Coronary artery (tissue), 2 donors: ENCODE measurements at places on chromosomes 16 and 17.

DNA sequence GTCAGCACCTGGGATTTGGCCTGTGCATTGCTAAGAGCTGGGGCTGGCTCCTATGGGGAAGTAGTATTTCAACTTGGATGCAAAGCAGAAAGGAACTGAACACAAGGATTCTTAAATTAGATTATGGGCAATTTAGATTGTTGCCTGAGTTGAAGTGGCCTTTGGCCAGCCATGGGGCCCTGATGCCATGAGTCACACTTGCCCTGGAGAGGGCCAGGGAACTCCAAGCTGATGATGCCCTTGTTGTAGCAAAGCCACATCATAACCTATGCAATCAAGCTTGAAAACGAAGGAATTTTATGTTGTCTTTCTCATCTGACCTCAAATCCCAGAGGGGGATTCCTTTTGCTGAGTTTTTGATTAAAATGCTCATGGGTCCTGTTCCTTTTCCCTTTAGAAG is 3.9 kb upstream of the SPATA32 start:
- DNase-seq: no peak

DNA sequence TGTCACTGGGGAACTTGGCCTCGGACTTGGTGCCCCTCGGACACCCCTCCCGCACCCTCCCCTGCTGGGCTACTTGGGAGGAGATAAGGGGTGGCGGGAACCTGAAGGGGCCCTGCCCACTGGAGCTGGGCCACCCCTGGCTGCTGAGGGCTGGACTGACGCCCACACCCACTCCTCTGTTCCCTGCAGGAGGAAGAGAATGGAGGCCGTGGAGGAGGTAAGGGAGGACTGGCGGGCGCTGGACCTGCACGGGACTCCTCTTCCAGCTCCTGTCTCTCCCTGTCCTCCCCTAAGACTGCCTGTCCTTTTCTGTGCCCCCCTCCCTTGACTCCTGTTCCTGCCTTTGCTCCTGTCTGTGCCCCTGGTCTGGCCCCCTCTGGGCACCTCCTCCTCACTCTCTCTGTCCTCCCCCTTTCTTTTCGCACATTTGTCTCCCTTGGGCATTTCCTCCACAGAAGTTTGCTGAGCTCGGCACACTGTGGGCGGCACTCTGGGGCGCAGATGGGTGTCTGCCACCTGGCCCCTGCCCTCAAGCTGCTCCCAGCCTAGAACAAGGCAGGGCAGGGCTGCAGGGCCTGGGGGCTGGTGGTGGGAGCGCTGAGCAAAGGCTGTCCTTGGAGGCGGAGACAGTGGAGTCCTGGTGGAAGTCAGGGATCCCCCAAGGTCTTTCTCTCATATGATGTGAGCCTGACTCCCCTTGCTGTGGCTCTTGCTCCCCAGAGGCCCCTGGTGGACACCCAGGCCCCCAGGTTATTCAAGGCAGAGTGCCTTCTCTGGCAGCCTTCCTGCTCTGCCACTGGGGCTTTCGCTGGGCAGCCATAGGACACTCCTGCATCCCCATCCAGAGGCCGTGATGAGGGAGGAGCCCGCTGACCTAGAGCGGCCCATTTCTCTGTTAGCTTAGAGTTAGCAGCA is 32.7 kb downstream of the ARHGAP23 start:
- DNase-seq: no peak

DNA sequence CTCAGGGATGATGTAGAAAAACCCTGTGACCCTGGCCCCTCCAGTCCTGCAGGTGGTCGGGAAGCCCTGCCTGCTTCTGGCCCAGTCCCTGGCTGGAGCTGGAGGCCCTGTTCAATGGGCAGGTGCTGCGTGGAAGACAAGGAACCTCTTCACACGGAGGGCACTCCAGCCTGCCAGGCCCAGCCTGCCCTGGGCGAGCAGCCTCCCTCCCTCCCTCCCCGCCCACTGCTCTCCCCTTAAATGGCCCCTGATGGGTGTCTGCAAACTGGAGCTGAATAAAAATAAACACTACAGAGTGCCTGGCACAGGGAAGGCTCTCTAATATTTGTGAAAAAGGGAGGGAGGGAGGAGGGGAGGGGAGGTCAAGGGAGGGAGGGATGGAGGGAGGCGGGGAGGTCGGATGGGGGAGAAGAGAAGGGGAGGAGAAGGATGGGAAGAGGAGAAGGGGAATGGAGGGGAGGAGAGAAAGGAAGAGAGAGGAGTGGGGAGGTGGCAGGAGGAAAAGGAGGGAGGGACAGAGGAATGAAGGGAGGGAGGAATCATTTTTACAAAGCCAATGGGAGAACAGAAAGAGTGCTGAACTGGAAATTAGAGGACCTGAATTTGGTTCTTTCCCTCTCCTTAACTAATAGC is 222.8 kb upstream of the TNRC6C start:
- peak; percentile 86 for DNase-seq

- no peak for DNase-seq
Observed at GRCh38 chr17:50051606-50052005, 4.3 kb upstream of the ITGA3 start.

DNA sequence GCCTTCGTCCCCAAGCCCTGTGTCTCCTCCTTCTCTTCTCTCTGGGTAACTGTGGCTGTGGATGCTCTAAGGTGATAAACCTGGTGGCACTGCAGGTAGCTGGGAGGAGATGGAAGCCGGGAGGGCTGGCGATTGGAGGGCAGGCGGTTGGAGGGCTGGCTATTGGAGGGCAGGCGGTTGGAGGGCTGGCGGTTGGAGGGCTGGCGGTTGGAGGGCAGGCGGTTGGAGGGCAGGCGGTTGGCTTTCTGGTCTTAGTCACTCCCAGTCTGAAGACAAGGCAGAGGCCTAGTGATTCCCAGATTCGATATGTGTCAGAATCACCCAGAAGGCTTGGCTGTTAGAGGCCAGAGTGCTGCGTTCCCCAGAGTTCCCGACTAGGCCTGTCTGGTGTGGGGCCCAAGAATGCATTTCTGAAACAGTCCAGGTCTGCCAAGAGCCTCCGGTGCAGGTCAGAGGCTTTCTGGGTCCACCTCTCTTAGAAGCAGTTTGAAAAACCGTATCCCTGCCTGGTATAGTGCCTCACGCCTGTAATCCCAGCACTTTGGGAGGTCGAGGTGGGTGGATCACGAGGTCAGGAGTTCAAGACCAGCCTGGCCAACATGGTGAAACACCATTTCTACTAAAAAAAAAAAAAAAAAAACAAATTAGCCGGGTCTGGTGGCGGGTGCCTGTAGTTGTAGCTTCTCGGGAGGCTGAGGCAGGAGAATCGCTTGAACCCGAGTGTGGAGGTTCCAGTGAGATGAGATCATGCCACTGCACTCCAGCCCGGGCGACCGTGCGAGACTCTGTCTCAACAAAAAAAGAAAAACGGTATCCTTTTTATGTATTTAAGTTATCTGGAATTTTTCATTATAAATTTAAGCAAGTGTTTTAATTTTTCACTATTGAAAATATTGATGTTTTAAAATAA is 59.7 kb downstream of the WDR45B start:
- no peak for DNase-seq

DNA sequence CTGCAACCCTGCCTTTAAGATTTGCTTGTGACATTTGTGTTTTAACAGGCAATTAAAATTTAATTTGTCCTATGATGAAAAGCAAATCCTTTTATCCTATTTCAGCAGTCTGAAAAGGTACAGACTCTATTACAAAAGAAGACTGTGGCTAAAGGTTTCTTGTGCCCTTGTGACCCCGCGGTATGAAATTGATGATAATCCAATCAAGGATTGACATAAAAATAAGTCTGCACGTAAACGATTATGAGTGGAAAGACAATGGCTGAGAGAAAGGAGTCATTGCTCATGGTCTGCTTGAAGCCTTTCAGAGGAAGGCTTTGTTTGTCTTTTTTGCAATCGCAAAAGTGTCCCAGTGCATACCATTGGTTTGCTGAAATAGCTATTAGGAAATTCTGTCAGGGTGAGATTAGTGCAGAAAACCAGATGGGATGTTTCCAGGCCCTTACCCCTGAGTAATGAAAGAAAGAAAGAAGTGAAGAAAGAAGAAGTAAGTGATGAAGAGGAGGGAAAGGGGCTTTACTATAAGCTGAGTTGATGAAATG is 867.8 kb upstream of the CDH8 start:
- no peak for DNase-seq

DNA sequence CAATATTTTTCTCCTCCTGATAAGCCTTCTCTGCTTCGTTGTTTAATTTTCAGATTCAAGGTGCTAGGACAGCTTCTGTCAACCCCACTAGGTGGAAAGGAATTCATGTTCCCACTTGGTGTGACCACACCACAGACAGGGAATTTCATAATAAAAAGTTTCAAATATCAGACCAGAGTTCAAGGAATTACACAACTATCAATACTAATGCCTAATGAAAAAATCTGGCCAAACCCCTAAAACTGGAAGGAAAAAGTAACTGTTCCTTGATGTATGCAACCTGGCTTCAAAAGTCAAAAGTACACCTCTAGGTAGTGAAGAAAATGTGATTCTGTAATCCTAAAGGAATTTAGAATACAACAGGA is 87.8 kb upstream of the CORO6 start:
- DNase-seq: no peak

DNA sequence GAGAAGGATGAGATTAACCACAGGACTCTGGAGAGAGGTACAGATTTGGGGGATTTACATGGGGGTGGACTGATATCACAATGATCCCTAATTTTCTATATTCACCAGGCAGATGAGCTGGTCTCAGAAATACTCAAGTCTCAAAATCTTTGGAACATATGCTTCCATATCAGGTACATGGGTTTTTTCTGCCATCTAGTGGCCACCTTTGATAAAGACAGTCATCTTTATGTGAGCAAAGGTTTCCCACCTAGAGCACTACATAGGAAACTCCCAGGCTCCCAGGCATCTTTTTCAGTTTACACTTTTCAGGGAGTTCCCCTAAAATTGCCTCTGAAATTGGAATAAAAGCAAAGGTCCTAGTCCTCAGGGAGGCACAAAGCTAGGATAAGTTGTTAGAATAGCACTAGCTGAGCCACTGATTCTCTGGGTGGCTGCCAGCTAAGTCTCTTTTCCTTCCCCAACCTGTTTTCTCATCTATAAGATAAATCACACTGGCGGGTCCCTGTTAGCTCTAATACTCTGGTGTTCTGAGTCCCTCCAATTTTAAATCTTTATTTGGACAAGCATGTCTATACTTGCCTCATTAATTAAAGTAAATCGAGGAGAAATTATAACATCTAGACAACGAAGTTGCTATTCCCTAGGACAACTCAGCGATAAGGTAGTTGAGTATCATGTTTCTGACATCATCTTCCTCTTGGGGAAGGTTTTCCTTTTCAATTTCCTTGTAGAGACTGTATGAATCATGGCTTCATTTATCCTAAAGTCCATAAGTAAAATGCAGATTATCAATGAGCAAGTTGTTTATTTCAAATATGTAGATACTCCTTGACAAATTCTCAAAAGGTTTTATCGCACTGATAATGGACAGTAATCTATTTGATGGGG is 19.0 kb upstream of the MON1B start:
- DNase-seq: no peak

DNA sequence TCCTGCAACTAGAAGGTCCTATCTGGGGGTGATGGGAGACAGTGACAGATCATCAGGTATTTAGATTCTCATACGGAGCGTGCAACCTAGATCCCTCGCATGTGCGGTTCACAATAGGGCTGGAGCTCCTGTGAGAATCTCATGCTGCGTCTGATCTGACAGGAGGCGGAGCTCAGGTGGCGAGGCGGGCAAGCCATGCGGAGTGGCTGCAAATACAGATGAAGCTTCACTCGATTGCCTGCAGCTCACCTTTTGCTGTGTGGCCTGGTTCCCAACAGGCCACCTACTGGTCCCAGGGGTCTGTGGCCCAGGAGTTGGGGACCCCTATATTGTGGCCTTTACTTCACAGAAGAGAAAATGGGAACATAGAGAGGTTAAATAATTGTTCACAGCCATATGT is 200.4 kb downstream of the IRF8 start:
- no peak for DNase-seq

DNA sequence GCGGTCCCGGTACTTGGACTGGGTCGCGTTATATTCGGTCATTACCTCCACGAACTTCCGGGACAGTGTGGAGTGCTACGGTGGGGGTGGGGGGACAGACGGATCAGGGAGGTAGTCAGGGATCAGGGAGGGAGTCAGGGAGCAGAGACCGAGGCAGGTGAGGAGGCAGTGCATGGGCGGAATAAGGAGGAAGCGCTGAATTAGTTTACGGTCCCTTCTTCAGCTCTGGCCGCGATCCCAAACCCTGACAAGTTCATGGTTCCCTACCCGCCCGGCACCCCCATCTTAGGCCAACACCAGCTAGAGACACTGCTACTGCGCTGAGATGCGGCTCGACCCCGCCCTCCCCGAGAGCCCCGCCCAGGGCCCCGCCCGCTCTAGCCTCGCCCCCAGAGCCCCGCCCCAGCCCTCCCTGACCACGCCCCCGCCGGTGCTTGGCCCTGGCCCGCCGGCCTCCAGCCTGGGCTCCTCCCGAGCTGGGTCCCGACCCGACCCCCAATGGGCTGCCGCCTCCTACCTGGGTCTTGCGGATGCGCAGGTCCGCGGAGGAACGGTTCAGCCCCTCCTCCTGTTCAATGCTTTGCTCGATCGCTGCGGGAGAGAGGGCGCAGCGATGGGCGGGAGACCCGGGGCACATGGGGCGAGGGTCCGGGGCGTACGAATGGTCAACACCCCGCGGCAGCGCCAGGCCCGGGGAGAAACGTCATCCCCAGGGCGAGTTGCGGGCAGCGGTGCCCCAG is 12.1 kb downstream of the HSD3B7 start:
- peak; percentile 84 for DNase-seq

DNA sequence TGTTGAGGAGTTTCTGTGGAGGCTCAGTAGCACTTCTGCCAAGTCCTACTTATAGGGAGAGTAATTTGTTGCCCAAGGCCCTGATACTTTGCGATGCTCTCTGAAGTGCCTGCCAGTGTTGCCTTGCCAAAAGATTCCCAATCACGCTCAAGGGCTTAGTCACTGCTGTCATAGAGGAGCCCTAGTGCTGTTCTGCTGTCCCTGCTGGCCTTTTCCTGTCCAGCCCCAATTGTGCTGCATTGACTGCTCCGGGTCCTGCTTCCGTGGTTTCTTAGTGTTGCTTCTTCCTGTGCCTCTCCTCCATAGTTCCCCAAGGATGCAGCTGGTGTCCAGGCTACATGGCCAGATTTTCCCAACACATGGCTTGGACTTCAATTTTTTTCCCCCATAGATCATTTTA is 13.9 kb downstream of the NUP93 start:
- no peak for DNase-seq

- DNase-seq: no peak
Observed at GRCh38 chr17:66386498-66387351, 84.3 kb downstream of the PRKCA start.

GRCh38 chr17:1607971-1608320 is 20.7 kb downstream of the SLC43A2 start:
- no peak for DNase-seq

DNA sequence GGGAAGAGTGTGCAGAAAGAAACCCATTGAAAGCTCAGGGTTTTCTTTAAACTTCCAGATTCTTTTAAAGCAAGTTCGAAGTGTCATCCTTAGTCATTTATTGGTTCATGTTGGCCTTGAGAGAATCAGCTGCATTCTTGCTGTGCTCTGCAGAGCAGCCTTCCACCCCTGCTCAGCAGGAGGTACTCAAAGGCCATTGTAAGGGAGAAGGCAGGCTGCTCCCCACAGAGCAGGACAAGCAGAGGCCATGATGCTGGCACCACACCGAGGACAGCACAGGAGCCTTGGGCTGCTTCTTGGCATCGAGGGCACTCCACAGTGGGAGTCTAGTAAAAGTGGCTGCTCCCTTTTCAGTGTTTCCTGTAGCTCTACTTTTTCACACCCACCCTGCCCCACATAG is 29.6 kb downstream of the NMT1 start:
- DNase-seq: no peak
